ENCODE measurements at places on chromosomes 6 and 20. TPM values are rescaled to one million over a fixed set of nuclear protein-coding genes. Genes with fewer than 3 reads are reported as not detected.

- DNase-seq: no peak
Measured at GRCh38 chr6:159692303-159693127, 526 bp downstream of the SOD2 start.

DNA sequence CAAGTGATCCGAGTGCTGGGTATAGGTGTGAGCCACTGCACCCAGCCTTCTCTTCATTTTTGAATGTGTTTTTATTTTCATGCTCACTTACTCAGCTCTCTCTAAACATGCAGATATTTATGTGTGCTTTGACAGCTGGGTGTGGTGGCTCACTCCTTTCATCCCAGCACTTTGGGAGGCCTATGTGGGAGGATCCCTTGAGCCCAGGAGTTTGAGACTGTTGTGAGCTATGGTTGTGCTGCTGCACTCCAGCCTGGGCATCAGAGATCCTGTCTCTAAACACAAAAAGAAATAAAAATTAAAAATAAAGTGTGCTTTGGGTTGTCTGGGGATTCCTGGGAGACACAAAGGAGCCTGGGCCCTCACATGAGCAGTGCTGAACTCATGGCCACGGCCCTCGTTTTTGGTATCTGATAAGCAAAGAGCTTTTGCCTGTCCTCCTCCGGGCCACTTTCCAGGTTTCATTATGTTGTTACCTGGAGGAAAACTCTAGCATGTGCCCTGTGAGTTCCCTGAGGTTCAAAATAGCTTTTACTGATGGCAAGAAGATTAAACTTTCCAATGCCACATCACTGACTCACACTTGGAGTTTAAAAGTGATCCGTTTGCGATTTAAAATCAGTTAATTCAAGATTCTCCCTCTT lies 78.5 kb downstream of the CD164 start:
- no peak for DNase-seq

BMP2 gene
- total RNA-seq: 14.3 TPM

GRCh38 chr6:84086545-84087429 lies 53.2 kb downstream of the MRAP2 start:
- no peak for DNase-seq

EYS gene
- 0.48 TPM for total RNA-seq

DNA sequence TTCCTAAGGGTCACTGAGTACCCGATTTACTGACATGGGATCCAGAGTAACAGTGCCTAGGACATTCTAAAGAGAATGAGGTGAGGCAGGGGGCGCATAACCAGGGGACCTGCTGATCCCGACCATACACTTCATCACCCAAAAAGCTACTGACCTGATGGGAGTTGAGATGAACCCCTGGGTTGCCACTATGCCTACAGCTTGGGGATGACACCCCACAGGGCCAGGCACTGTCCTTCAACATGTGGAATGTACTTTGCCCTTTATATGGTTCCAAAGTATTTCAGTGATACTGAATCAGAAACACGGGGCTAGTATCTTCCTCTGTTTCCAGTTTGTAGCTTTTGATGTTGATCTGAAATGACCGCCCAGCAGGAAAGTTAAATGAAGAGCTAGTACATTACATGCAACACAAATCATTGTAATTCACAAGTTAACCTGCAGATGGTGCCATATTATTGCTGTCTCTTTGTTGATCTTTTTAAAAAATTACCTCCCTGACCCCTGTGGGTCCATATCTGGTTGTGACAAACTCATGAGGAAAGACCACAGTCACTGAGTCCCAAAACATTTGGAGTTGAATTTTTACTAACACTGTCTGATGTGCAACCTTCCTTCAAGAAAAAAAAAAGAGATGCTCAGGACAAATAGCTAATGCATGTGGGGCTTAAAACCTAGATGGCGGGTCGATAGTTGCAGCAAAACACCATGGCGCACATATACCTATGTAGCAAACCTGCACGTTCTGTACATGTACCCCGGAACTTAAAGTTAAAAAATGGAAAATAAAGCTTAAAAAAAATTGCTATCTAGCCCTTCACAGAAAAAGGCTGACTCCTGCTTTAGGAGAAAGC lies 42.7 kb upstream of the GCNT2 start:
- no peak for DNase-seq

- DNase-seq: peak; percentile 90
Measured at GRCh38 chr6:15661853-15662325, 939 bp downstream of the DTNBP1 start.

PDE10A gene
- 15.6 TPM for total RNA-seq

- no peak for DNase-seq
Measured at GRCh38 chr6:149060300-149060984, 257.1 kb upstream of the TAB2 start.
